Esophagus muscularis mucosa (tissue), 4 donors: ENCODE measurements at places on chromosomes 13 and 19. TPM values are rescaled to one million over a fixed set of nuclear protein-coding genes. Genes with fewer than 3 reads are reported as not detected.

DNA sequence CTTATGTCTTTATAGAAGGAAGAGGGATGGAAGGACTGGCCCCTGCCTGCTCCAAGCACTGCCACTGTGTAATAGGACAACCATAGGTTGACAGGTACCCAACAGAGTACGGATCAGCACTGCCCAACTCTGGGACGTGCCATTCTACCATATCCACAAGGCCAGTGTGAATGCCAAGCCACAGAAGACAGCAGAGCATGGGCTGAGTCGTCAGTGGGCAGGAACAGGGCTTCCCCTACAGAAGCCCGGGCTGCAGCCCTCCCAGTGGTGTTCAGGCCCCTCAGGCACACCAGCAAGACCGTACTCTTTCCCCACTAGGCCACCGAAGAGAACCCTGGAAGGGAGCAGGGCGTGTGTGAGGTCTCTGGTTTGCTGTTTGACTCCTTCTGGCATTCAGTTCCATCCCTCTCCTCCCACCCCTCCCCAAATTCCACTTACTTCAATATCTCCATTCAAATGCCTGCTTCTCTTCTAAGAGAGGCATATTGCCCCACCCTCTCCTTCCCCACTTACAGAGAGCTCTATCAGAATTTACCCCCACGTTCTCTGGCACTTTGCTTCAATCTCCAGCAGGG lies 209.4 kb downstream of the FOXO1 start:
- no peak for DNase-seq

DNA sequence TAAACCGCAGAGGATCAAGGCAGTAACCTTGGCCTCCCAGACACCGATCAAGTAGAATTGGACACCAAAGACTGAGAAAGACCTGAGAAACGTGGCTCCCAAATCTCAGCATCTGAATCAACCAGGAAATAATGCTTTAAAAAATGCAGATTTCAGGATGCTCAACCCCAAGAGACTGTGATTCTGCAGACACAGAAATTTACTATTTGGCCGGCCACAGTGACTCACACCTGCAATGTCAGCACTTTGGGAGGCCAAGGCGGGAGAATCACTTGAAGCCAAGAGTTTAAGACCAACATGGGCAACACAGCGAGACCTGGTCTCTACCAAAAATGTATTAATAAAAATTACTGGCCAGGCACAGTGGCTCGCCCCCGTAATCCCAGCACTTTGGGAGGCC lies 6.2 kb downstream of the ABCC4 start:
- DNase-seq: no peak

- no peak for DNase-seq
These were observed 895.0 kb upstream of the SLITRK1 start for GRCh38 chr13:84777316-84777715.

DNA sequence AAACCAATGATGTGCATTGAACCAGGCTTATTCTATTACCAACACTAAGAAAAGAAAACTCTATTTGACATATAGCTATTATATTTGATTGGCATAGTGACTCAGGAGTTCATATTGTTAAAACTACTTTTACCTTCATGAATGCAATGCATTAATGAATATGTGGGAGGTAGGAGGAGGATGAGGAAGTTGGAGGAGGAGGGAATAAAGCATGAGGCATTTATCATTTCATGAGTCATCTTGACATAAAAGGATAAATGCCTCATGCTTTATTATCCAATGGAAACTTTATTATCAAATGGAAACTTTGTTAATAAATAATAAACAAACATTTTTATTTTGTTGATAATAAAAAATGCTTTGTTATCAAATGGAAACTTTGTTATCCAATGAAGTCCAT lies 116.5 kb downstream of the SPRY2 start:
- no peak for DNase-seq

GRCh38 chr13:20994441-20994821 lies 67.0 kb downstream of the LATS2 start:
- no peak for DNase-seq

GRCh38 chr19:12778017-12778904 lies 2.9 kb upstream of the HOOK2 start:
- no peak for DNase-seq

The THSD1 gene
- total RNA-seq: 7.1 TPM

The NLRP4 gene
- not detected for total RNA-seq
